ENCODE measurements at places on chromosomes 2 and 18.

GRCh38 chr18:10543277-10543676 is 17.4 kb downstream of the NAPG start:
- no peak for DNase-seq

GRCh38 chr2:47086054-47086471 is 69.0 kb downstream of the STPG4 start:
- DNase-seq, result no peak

GRCh38 chr18:79544386-79544963 is 135.1 kb upstream of the CTDP1 start:
- DNase-seq, result no peak

- no peak for DNase-seq
These were observed 865.3 kb downstream of the ERBB4 start for GRCh38 chr2:211673133-211673905.

GRCh38 chr2:216882876-216883275 is 23.0 kb upstream of the TNP1 start:
- DNase-seq, result no peak

GRCh38 chr2:60512641-60513040 is 40.8 kb downstream of the BCL11A start:
- no peak for DNase-seq

- DNase-seq, result no peak
These were observed 76.9 kb downstream of the NXPH2 start for GRCh38 chr2:138703242-138703641.

GRCh38 chr18:58612315-58613055 is 16.4 kb downstream of the ALPK2 start:
- DNase-seq, result no peak

- no peak for DNase-seq
These were observed 618.8 kb downstream of the SOCS6 start for GRCh38 chr18:70907673-70908072.

GRCh38 chr2:152402780-152403759 is 68.1 kb downstream of the FMNL2 start:
- DNase-seq, result no peak

- no peak for DNase-seq
These were observed 1009.9 kb upstream of the KLHL29 start for GRCh38 chr2:22375096-22375495.

DNA sequence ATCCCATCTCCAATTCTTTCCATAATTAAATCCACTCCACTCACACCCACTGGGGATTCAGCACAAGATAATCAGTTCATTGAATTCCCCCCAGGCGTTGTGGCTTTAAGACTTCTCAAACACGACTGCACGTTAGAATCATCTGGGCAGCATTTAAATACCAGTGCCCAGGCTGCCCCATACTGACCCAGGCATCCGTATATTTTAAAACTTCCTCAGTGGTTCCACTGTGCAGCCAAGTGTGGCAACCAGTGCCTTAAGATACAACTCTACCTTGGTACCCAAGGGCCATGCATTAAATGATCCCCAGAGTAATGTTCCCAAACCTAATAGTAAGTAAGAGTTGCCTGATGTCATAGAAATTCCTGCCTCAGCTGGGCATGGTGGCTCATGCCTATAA is 54.3 kb upstream of the BZW1 start:
- no peak for DNase-seq

DNA sequence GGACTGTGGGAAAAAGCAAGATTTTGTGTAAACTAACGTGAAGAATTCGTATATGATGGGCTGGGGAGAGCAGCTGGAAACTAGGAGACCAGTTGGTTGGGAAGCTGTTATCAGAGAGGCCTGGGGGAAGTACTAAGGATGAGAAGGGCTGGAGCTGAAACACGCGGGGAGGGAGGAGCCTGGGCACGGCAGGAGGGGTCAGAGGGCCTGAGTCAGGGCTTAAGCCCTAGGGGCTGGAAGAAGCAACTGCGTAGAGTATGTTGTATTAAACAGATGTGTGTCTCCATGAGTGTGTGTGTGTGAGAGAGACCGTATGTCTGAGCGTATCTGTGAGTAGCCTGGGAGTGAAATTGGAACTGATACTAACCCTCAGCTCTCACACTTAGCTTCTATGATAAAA is 8.4 kb downstream of the POMC start:
- DNase-seq, result peak; percentile 86

- no peak for DNase-seq
These were observed 28.6 kb upstream of the GALNT5 start for GRCh38 chr2:157228946-157229345.

- DNase-seq, result no peak
These were observed 80.4 kb downstream of the ASXL2 start for GRCh38 chr2:25797620-25798488.

DNA sequence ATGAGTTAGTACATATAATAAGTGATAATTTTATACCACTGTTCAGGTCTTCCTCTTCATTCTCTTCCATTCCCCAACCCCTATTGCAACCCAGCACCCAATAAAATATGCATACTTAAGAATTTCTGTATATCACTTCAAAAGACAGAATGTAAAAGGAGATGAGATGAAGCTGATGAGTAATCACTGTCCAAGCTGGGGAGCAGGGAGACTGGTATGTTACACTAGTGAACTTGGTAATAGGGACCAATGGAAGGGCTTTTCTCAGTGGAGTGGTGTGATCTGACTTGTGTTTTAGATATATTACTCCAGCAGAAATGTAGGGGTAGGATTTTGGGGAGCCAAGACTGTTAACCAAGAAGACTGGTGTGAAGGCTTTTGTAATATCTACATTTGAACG is 18.0 kb upstream of the ARHGAP28 start:
- DNase-seq, result no peak

DNA sequence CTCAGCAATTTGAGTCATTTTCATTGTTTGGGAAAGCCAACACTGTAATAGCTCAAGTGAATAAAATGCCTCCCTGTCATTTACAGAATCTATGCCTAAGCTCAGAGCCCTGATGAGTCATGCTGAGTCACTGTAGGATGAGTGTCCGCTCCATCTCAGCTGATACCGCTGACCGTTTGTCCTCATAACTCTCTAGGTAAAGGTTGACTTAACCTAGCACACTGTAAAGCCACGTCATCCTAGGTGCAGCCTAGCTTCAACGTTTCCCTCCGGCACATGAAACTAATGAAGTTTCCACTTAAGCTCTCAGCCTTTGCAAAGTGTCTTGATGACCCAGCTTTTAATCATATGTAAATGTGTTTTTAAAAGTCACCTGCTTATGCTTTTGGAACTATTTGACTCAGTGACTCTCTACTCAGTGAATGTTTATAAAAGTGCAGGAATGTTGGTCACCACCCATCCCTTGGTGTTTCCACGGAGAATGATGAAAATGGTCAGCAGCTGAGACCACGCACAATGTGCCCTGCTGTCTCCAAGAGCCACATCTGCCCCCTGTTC is 154.0 kb downstream of the PMAIP1 start:
- DNase-seq, result peak; percentile 34

DNA sequence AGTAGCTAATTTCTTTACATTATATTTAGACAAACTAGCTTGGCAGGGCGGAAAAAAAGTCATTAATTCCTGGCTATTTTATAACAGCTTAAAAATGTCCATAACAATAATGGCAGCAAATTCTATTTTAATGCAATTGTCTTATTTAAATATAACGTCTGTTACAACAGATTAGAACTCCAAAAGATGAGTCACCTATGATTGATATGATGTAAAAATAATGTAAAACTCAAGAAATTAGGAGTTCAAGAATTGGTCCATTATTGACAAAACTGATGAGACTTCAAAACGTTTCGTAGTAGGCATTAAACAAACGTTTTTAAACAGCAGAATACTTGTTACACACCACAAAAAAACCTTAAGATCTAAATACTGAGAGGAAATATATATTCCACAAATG is 2.7 kb downstream of the XPO1 start:
- DNase-seq, result no peak

GRCh38 chr2:200851398-200852248 is 12.8 kb downstream of the CLK1 start:
- DNase-seq, result no peak

- no peak for DNase-seq
These were observed 1.1 kb downstream of the CASP8 start for GRCh38 chr2:201261471-201261870.

DNA sequence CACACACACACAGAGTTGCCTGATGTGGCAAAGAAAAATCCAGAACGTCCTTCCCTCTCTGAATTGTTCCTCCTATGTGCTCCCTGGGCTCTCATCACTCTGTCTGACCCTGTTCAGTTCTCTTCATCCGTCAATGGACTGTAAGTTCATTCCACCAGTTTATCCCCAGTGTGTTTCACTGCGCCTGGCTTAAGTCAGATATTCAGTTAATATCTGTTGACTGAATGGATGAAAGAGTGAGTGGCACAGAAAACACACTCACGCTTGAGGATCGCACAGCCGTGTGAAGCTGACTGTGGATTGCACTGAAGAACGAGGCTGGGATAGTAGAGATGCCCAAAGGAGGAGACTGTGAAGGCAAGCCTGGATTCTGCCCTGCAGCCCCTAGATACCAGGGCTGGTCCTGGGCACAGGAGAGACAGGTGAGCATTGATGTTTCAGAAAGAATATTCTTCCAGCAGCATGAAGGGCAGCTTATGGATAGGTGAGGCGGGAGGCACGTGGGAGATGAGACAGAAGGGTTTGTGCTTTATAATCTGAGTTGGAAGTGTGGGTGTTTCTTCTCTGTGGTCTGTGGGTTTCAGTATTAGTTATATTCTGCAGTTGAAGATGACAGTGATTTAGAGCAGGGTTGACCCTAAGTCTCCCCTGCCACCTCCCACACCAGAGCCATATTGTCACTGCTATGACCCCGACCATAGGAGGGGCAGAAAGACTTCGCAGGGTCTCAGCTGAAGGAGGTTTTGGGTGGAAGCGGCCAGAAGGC is 129.9 kb downstream of the SOCS6 start:
- no peak for DNase-seq

DNA sequence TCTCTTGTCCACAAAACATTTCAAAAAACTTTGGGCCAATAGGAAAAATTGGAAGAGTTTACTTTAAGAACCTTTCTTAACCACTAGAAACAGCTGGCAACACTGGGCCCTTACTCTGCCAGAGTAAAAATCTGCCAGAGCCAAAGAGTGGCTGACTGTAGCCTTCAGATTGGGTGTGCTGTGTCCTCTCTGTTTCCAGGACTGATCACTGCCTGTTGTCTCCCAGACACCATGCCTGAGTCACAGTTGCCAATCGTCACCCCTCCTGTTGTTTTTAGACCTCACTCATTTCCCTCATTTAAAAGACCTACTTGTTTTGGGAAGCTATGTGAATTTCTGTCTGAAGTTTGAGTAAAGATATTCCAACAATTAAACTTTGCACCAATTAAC is 159.1 kb downstream of the PPP1R1C start:
- peak; percentile 20 for DNase-seq

DNA sequence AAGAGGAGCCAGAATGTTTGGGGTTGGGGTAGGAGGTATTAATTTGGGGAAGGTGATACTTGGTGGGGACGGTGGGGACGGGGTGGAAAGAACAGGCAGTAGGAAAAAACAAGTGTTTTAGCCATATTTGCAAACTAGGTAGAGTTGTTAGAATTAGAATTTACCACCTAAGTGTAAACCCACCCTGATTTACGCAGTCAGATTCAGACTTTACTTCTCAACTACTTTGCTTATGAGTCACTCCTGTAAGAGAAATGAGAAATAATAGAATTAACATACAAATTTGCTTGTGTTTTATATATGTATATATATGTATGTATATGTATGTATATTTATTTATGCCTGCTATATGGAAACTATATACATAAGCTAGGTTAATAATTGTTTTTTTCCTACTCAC is 1168.2 kb upstream of the ZEB2 start:
- no peak for DNase-seq

DNA sequence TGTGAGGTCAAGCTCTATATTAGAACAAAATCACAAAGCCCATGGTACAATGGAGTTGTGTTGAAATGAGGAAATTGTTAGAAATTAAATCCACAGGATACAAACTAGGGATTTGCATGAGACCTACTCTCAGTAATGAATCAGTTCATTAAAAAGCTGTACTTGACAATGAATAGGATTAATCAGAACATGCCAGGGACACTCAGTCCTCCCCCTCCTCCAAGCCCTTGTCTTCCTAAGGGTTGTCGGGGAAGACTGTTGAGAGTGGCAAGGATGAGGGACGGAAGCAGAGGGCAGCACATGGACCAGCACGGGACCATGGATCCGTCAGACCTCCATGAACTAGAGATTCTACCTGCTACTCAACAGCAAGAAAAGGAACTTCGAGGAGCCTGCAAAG is 39.8 kb downstream of the SPRED2 start:
- DNase-seq, result no peak

DNA sequence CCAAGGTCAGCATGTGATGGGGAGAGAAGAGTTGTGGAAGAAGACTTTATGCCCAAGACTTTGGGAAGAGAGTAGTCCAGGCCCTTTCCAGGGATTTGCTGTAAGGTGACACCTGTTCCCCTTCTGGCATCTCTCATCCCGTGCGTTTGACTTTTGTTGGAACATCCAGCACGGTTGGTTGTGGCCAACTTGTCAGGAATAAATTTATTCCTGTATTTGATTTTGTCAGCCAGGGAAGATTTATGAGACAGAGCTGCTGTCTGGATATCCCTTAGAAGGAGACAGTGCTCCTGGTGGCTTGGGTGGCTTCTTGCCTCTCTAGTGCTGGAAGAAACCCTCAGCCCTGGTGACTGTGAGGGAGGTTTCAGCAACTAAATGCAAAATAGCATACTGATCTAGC is 121.5 kb downstream of the PTPRM start:
- no peak for DNase-seq

GRCh38 chr2:173075781-173076580 is at the start of gene MAP3K20:
Gene MAP3K20 (plus strand): TSS chr2:173075846. CDS start chr2:173091032, 15,186 bp downstream.
- DNase-seq, result peak; percentile 54

DNA sequence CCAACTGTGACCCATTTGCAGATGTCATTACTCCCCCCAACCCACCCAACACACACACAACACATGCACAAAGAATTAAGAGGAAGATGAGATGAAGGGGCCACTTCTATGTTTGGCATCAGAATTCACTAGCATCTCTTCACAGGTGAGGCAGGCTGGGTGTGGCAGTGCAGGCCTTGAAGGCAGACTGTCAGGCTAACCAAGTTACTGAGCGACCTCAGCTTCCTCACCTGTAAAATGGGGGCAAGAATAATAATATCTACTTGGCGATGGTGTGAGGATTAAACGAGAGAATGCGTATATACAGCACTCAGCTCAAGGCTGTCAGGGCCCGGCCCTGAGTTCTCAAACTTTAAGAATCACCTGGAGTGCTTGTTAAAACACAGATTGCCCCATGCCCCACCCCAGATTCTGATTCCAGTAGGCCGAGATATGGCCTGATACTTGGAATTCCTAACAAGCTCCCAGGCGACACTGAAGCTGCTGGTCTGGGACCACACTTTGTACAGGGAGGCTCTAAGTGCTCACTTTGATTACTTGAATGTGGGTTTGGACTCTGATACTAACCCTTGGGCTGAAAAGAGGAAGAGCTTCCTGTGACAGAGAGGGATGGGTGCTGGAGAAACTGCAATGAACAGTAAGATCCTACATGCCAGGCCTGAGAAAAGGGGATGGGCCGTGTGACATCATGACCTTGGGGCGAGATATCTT is 1.1 kb downstream of the ACTG2 start:
- DNase-seq, result no peak

DNA sequence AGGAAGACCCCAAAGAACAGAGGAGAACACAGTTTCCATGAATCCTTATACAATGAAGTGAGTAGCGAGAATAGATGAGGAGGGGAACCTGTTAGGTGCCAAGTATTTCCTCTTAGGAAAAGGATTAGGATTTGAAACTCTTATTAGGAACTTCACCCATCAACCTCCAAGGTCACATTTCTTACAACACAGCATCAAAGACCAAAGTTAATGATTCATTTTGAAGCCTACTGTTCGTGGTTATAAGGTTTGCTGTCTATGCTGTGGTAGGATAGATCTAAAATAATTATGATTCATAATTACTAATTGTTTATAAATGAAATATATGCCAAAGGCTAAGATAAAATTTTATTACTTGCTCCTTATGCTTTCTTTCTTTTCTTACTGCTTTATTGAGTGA is 6.1 kb downstream of the CFAP221 start:
- no peak for DNase-seq

Data from ELF-1 (cell line).